ENCODE measurements at places on chromosomes 5 and 9.

- no peak for DNase-seq
Observed at GRCh38 chr9:126234681-126235335, 91.8 kb upstream of the MVB12B start.

DNA sequence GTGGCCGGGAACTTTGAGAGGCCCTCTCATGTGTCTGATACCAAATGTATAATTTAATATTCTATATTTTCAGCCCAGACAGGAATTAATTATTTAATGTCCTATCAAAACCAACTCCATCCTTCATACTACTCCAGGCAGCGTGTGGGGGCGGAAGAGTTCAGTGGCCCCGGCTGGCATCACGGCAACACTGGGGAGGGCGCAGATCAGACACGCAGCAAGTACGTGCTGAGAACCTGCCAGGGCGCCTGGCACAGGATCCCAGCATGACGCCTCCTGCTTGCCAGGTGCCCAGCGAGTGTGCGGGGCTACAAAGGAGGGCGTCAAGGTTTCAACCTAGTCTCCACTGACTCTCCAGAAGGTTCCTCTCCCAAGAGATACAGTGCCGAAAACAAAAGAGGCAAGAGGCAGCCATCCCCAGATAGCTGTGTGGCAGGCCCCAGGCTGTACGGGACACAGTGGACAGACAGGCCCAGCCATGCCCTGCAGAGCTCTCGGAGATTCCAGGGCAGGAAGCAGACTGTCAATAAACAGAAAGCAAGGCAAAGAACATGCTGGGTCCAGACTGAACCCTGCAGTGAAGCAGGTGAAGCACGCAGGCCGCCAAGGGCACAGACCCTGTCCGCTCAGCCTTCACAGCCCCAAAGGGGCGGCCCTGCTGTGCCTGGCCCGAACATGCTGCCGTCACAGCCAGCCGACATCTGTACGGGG is 110.3 kb downstream of the VAV2 start:
- no peak for DNase-seq

DNA sequence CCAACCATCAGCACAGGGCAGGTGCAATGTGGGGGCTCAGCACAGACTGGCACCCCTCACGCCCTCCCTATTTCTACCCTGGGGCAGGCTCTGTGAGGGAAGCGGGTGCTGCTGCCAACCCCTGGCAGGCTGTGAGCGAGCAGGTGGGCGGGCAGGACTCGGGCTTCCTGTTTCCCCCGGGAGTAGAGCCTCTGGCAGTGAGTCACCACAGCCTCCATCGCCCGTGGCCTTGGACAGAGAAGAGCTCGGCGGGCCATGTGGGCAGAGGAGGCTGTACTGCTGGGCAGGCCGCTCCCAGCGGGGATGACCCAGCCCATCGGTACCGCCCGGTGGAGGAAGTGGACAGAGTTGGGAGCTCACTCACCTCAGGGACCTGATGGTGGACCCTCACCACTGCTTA is 16.6 kb downstream of the KCNT1 start:
- DNase-seq, result no peak

DNA sequence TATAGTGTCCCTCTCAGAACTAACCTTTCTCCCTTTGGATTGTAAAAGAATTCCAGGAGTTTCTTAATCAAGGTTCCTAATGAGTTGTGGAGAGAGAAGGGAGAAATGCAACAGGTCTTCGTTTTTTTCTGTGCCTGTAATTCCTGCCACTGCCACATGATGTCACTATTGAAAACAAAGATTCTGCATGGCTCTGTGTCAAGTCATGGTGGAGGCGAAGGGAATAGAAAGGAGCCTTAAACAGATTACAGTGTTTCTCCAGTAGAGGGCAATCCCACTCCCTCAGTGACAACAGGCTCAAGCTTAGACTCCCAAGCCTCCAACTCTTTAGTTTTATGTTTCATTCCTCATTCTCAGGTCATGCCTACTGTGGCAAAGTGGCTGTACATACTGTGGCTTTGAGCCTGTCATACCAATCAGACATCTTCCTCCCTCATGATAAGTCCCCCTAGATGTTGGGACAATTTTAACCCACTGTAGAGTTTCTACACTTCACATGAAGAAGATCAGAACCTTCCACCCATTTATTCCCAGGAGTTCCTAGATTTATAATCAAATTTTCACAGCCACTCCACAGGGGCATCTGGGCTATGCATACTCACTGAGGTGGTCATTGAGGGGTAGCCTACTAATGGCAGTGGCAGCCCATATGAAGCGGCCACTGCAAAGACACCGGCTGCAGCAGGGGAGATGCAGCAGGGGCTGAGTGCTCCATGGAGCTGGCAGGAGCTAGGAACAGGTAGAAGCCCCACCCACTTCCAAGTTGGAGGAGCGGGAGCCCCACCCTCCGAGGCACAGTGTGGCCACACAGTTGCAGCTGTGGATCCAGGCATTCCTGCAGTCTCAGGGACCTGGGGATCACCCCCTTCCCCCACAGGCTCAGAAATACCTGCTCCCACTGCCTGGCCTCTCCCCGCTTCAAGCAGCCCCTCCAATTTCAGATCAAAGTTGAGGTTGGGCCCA is 97.4 kb upstream of the TRIM32 start:
- no peak for DNase-seq

GRCh38 chr5:115209279-115209678 is 39.6 kb upstream of the TRIM36 start:
- peak; percentile 69 for DNase-seq

GRCh38 chr5:133467335-133467779 is 145.0 kb downstream of the FSTL4 start:
- peak; percentile 13 for DNase-seq

- DNase-seq, result no peak
Observed at GRCh38 chr5:2442496-2443354, 308.8 kb downstream of the IRX2 start.
